Kidney tubule cell (primary cell): ENCODE measurements at places on chromosomes 1 and 21.

GRCh38 chr21:46180778-46181391 lies 3.4 kb downstream of the SPATC1L start:
- DNase-seq = no peak

DNA sequence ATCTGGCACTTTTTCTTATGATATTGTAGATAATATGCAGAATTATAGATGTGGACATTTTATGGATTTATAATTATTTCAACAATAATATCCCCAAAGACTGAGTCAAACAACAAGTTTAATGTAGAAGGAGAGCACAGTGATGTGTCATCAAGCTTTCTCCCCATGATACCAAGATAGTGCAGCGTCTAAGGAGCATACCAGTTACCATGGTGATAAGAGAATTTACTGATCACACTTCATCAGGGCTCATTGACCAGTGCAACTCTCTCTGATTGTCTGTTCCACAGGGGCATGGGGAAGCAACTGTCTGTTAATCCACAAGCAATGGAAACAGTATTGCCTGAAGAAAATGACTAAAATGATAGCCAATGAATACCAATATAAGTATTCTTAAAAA lies 209.6 kb upstream of the DPYD start:
- DNase-seq = no peak

DNA sequence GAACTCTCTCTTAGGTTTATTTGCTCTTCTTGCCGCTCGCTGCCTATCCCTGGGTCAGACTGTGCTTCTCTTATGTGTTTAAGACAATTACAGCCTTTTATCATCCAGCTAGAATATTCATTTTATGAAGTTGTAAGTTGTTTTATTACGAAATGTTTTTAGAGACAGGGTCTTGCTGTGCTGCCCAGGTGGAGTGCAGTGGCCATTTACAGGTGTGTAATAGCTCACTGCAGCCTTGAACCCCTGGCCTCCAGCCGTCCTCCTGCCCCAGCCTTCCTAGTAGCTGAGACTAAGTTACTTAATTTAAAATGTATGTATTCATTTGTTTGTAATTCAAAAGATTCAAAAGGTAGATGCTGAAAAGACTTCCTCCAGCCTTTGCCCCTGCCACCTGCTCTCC lies 99.0 kb upstream of the KIF26B start:
- DNase-seq = no peak

- no peak for DNase-seq
Measured at GRCh38 chr1:7366955-7367665, 404.0 kb upstream of the VAMP3 start.

DNA sequence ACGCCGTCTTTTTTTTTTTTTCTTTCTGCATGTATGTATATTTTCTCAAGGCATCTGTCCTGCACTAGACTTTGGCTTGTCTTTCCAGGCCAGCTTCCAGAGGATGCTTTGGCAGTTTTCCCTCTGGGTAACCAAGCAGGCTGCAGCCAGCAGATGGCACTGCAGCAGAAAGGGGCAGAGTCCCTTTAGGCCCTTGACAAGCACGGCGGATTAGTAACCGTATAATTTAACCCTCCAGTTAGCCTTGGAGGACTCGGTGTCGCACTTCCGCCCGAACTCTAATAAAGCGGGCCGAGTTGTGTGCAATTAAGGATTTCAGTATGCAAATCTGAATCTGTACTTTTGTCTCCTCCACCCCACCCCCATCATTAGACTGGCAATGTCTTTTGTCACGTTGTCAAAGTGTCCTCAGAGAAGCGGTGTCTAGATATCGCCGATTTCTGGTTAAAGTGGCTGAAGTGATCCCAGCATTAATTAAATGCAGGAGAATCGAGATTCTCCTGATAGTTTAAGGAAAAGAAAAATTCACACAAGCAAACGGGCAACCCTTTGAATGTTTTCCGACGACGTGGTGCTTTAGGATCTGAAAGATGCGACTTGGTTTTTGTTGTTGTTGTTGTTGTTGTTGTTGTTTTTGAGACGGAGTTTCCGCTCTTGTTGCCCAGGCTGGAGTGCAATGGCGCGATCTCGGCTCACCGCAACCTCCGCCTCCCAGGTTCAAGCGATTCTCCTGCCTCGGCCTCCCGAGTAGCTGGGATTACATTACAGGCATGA lies 1.1 kb upstream of the TMEM167B start:
- peak; percentile 78 for DNase-seq

DNA sequence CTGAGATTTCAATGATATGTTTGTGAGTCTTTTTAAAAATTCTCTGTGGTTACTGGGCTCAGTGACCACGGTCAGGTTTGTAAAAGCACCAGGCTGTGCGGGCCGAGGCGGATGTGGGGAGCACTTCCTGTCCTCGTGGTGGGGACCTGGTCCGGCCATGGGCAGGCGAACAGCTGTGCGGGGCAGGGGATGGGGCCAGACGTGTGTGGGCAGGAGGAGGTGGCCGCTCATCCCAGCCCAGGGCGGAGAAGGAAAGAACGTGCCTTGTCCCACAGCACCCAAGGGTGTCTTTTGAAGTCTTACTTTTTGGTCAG lies 5.2 kb upstream of the OXCT2 start:
- DNase-seq = no peak

DNA sequence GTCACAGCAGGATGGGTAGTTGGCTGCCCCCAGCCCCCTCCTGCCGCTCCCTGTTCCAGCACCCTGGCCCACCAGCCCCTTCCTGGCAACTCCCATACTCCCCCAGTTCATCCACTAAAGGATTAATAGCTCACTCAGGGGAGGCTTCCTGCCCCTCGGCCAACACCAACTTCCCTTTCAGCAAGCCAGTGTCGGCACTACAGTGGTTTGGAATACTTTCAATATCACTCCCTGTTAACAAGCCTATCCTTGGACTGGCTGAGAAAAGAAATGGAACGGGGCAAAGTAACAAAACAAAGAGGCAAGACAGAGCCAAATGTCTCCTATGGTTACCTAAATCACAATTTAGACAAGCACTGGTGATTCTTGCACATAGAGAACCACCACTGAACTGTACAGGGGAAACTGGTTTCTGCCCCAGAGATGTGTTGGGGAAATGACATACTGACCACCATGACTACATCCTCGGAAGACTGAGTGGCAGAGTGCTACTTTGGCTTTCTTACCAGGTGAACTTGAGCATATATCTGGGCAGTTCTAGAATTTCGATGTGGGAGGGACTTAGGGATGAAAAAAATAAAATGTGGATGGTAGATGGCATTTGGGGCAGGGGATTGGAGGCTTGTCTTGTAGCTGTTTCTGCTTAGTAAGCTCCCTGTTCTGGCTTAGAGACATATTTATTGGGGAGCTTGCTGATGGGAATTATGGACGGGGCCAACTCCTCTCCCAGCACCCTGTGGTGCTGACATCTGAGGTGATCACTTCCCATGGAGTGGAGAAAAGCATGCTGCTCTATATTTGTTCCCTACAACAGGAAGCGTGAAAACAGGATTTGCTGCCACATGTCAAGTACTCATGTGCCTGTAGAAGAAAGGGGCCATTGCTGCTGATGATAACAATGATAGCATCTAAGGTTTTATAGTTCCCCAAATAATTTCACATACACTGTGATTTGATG lies 7.1 kb upstream of the CAPN2 start:
- peak; percentile 43 for DNase-seq

- DNase-seq = peak; percentile 51
Measured at GRCh38 chr1:178004926-178005391, 35.1 kb upstream of the SEC16B start.

- peak; percentile 88 for DNase-seq
Measured at GRCh38 chr1:10726355-10726754, 70.1 kb downstream of the CASZ1 start.

DNA sequence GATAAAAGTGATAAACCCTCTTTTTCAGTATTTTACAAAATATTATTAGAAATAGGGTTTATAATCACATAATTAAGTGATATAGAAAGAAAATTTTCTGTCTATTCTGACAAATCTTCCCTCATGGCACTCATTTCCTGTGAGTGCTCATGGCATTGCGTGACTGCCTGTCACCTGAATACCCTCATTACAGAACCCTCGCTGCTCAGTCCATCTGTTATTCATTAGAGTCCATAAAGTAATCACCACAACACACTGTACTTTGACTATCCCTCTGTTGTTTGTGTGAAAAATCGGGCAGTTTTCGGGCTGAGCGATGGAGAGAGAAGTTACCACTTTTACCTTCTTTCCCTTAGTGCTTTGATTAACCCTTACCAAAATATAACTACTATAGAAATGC lies 100.4 kb upstream of the BRINP3 start:
- DNase-seq = no peak

DNA sequence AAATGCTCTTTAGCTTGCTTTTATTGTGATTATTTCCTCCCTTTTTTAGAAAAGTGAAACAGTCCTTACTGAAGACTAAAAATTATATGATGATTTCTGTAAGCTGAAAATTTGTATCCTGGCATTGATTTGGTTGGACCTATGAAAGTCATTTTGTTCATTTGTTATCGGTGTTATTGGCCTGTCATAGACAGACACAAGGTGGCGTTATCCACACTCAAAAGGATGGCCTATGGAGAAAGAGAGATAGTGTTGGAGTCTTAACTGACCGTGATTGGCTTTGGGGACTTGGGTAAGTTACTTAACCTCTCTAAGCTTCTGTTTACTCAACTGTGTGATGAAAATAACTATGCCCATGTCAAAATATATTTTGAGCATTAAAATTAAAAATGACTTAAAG lies 203.6 kb upstream of the CHODL start:
- peak; percentile 8 for DNase-seq

DNA sequence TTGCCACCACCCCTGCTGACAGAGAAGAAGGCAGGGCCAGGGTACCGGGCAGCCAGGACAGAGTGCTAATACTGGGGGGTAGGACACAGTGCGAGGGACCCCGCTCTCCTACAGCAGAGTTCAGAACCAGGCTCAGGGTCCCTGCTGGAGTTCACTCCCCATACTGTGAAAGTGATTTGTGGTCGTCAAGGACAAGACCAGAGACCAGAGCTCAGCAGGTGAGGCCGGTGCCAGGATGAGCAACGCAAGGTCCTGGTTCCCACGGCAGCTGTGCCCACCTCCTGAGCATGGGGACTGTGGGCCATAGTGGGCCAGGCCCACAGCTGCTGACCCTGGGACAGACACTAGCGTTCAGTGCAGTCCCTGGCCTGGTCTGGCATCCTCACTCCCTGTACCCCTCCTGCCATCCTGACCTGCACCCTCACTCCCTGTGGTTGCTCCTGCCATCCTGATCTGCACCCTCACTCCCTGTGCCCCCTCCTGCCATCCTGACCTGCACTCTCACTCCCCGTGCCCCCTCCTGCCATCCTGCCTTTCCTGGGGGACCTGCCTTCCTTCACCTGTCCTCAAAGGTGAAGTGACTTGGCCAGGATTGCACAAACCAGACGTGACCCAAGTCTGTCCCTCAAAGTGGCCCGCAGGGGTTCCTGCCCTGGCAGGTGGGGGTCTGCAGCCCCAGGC lies 13.8 kb upstream of the PTTG1IP start:
- no peak for DNase-seq

- DNase-seq = no peak
Measured at GRCh38 chr1:192506741-192507155, 68.8 kb upstream of the RGS1 start.

- no peak for DNase-seq
Measured at GRCh38 chr1:152758636-152759035, 811 bp downstream of the KPRP start.

DNA sequence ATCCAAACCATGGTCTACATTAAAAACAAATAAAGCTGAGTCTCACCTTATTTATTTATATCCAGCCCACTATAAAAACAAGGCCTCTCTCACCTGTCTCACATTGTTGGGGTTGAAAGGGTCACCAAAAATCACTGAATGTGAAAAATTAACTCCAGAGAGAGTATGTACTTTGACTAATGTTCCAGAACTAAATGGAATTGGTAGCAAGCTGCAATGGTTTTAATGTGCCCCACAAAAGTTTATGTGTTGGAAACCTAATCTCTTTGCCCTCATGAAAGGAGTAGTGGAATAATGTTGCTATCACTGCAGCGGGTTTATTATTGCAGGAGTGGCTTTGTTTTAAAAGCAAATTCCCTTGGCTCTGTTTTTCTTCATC lies 230.3 kb downstream of the LTN1 start:
- DNase-seq = no peak

DNA sequence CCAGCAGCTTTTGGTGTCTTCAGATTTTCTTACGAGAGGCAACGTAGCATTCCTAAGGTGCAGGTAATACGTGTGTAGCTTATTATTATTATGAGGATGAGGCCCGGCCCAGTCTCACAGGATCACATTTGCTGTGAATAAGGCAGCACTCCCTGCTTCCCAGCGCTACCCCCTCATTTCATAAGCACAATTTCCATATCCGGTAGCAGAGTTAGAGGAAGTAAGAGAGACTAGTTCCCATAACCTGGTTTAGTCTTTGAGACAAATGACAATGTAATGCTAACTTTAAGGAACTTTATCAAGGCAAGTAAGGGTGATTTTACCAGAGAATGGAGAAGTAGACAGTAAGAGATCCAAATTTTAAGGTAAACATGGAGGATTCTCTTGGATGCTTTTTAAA lies 14.6 kb upstream of the LMO4 start:
- no peak for DNase-seq

- no peak for DNase-seq
Measured at GRCh38 chr1:51899022-51899421, 20.5 kb upstream of the NRDC start.

DNA sequence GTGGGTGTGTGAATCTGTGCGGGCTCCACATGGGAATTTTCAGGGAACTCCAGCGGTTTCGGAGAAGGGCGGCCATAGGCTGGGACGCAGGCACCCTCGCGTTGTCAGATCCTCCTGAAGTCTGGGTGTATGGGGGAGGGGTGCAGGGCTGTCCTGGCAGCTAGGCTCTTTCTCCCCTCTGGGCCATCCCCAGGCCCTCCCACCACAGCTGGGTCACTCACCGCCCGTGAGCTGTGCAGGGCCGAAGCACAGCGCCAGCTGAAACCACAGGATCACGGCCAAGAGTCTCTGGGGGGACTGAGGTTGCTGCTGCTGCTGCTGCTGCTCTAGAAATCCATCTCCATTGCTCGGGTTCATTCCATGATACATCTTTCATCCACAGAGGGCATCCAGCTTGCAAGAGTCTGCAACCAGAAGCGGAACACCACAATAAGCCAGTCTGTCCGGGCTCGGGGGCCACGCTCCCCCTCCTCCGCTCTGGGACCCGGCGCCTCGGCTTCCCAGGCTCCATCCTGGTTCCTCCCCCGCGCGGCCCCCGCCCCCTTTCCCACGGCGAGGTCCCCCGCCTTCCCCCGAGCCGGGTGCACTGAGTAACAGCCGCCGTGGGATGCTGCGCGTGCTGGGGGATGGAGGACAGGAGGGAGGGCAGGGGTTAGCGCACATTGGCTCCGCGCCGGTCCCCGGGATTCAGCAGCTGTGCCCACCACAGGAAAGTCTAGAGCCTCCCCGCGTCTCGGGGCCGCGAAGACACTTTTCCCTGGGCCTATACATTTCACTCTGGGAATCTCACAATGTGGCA lies 720 bp downstream of the SUSD4 start:
- no peak for DNase-seq
